ENCODE measurements at places on chromosomes 4 and X.

GRCh38 chr4:162274354-162274753, 110.6 kb upstream of the FSTL5 start:
- no peak for DNase-seq

DNA sequence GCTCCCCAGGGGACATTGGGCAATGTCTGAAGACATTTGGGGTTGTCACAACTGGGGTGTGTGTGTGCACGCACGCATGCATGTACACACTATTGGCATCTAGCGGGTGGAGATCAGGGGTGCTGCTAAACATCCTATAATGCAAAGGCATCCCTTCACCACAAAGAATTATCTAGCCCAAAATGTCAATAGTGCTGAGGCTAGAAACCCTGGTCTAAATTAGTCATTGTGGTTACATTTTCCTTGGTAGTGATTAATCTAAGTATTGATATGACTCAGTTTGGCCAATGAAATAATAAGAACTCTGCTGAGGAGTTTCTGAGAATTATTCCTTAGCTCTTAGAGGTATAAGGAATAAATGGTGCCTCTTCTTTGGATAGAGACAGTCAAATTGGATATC, 200.2 kb downstream of the CLCN4 start:
- DNase-seq, result no peak

GRCh38 chr4:1406394-1406980, at the start of gene NKX1-1:
NKX1-1 (minus strand) TSS chr4:1406442; CDS start chr4:1406442, 0 bp downstream.
- peak; percentile 50 for DNase-seq

GRCh38 chrX:77771601-77772000, 14.4 kb downstream of the ATRX start:
- DNase-seq, result no peak

DNA sequence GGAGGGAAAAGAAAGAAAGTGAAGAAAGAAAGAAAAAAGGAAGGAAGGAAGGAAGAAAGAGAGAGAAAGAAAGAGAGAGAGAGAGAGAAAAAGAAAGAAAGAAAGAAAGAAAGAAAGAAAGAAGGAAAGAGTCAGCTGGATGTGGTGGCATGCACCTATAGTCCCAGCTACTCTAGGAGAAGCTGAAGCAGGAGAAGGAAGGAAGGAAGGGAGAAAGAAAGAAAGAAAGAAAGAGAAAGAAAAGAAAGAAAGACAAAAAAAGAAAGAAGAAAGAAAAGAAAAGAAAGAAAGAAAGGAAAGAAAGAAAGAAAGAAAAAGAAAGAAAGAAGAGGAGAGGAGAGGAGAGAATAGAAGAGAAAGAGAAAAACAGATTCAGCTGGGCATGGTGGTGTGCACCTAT, 44.3 kb upstream of the ERVMER34-1 start:
- DNase-seq, result no peak

- no peak for DNase-seq
Measured at GRCh38 chrX:13372203-13372980, 52.5 kb upstream of the ATXN3L start.

Data from activated CD8-positive, alpha-beta memory T cell treated with anti-CD3 and anti-CD28 coated beads for 24 hours (primary cell).